ENCODE measurements at places on chromosomes 16 and 17.

DNA sequence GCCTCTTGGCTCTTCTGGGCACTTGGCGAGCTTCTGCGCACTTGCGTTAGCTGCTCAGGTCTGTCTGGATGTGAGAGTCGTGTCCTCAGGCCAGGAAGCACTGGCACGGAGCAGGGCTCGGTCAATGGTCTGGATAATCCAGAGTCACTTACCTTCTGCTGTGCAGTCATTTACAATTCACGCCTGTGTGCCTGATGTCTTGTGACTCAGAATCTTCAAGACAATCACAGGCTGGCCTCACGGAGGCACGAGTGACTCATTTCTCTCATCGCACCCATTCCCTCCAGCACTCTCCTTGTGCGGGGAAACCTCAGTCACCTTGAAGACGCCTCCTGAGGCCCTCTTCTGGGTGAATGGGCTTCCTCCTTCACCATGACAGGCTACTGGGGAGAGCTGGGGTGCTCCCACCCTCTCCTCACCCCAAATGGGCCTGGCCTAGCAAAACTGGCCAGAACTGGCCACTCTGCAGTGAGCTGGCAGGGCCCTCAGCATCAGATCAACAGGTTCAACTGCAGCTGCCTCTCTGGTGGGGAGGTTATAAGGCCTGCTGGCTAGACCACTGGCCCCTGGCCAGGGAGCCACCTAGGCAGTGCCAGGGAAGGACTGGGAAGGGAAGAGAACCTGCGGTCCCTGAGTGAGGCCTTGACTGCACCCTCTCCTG, 1.9 kb upstream of the CAPN15 start:
- DNase-seq: peak; percentile 81

GRCh38 chr16:4868026-4868425, 20.7 kb downstream of the UBN1 start:
- no peak for DNase-seq

DNA sequence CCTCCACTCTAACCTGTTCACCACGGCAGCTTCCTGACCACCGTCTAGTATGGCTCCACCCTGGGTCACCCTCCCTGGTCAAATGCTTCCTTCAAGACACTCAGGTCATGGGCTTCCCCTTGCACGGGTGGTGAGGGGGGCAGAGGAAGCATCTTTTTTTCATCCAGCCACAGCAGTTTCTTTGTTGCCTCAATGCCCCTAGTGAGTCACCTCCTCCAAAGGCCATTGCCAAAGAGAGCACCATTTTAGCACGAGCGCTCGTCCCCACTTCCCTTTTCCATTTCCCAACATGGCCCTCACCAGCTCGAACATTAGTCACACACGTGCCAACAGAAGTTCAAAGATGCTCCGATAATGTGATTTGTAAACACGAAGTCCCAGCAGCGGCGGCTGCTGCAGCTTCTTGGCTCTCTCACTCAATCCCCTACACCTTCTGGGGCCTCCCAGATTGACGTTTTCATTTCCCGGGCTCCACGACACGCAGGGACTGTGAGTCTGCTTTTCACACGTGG, 134.6 kb downstream of the GAS7 start:
- DNase-seq: no peak

DNA sequence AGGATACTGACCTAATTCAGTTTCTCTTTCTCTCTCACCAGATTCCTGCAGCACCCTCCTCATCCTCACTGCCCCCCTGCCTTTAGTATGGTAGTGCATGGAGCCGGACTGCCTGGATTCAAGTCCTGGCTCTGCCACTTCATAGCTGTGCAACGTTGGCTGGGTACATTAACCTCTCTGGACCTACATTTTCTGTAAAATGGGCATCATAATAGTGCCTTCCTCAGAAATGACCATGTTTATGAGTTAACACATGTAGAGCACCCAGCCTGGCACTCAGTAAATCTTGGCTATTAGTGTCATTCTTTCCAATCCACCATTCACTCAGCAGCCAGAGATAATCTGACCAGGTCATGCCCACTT, 7.3 kb downstream of the UNC119 start:
- DNase-seq: no peak
